ENCODE measurements at places on chromosomes 7 and 10.

DNA sequence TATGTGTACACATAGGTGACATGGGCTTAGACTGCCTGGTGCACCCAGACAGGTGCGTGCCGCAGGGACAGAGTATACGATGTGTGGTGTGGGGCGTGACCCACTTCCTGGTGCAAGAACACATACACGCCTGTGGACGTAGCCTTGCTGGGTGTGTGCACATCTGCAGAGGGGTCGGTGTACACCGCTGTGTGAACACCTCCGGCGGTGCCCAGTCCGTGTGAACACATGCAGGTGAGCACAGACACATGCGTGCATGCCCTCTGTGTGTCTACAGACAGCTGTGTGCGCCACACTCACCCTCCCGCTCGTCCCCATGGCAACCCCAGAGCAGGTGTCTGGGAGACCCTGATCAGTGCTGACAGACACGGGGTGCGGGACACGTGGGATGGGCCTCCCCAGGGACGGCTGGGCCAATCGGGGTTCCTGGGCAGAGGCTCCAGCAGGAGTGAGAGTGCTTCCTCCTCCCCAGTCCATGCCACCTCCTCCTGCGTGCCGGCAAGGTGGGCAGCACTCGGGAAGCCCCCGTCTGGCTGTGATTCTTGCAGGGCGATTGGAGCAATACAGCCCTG lies 23.4 kb downstream of the ELFN1 start:
- no peak for DNase-seq

DNA sequence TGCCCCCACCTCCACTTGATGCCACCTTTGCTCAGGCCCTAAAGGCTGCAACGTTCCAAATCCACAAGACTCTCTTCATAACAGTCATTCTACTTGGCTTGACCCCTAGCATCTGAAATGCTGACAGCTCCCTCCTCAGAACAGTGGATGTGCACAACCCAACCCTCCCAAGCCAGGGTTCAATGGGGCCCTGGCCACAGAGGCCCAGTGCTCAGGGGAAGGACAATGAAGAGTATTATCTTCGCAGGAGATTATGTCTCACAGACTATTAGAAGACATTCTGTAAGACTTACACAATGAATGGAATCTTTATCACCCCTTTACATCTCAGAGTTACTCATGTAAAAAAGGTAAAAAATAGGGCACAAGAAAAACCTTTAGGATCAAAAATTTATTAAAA lies 20.4 kb downstream of the ERCC6 start:
- DNase-seq: no peak

DNA sequence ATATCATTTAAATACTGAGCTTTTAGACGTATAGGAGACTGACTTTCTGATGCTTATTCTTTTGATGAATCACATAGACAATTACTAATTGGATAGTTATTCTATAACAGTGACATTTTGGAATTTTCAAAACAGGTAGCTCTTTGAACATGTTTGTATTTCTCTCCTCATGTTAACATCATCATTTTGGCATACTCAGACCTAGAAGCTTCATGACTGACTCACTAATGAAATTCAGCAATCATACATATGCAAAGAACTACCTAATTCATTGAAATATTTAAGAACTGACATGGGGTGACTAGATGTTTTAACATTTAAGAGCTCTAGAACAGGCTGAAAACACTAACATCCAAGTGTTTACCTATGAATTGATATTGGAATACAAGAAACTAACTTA lies 192.3 kb downstream of the VTI1A start:
- DNase-seq: no peak

- DNase-seq: no peak
These were observed 28.6 kb downstream of the PDSS1 start for GRCh38 chr10:26725837-26726727.

DNA sequence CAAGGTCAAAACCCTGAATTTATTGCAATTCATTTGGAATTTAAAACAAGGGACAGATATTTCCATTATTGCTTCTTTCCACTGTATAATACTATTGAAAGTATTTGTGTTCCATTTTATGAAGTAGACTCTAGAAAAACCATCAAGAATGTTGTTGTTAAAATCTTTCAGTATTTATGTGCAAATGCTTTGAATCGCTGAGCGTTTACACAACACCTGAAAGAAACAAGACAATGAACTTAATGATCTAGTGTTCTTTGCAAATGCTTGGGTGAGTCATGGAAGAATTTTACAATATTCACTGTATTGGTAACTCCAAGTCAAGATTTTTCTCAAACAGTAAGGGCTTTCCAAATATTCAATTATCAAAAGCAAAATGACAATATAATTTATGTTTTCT lies 97.1 kb downstream of the VIPR2 start:
- no peak for DNase-seq
